Small intestine (tissue), 16 donors: ENCODE measurements at places on chromosomes 3 and 15. TPM values are rescaled to one million over a fixed set of nuclear protein-coding genes. Genes with fewer than 3 reads are reported as not detected.

- no peak overlapping the region for H3K4me3 ChIP-seq
- DNase-seq, result no peak
- H3K27me3 ChIP-seq, result no peaks in the 10 kb centered on the region
Measured at GRCh38 chr3:69452295-69452694, 66.4 kb upstream of the FRMD4B start.

DNA sequence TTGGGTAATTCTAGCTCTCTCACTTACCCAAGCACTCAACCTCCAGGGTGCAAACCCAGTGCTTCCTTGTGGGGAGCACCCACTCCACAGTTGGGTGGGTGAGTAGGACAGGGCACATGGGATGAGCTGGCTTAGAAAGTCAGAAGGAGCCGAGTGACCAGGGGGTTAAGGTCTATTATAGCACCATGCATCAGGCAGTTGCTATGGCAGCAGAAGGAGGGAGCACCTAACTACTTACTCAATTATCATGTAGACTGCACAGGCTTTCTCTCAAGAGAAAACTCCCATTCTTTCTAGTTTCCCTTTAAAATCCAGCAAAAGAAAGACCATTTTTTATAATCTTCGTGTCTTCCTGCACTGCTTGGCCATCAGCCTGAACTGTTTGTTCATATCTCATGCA is 163.0 kb downstream of the OCA2 start:
- no peaks in the 10 kb centered on the region for H3K4me1 ChIP-seq
- H3K4me3 ChIP-seq, result no peak overlapping the region
- H3K27me3 ChIP-seq, result no peaks in the 10 kb centered on the region
- no peak overlapping the region for H3K27ac ChIP-seq
- no peak for DNase-seq

CFAP91 gene
- polyA plus RNA-seq, result not detected

- H3K27ac ChIP-seq, result no peak overlapping the region
- DNase-seq, result no peak
Measured at GRCh38 chr15:45855907-45856579, 221.2 kb downstream of the SQOR start.

DNA sequence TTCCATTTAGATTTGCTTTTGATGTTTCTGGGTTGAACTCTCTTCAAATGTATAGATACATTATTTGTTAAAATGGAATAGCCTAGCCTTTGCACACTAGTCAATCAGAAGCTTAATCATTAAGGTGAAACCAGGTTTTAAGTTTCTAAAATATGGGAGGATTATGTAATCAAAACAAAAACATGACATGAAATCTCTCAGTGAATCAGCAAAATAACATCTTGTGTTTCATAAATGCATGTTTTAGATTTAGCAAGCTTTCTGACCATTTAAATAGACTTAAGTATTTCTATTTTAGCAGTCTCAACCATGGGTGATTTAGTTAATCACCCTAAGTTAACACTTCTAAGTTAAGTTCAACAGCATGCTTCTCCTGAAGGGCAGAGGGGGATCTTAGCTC is 11.3 kb downstream of the GTF2E1 start:
- DNase-seq, result no peak
- H3K36me3 ChIP-seq, result peaks cover 2% of the 10 kb centered on the region
- H3K27me3 ChIP-seq, result no peaks in the 10 kb centered on the region
- no peak overlapping the region for H3K27ac ChIP-seq
- H3K4me3 ChIP-seq, result no peak overlapping the region

- peaks cover 1% of the 10 kb centered on the region for H3K27me3 ChIP-seq
- H3K27ac ChIP-seq, result no peak overlapping the region
- H3K36me3 ChIP-seq, result no peaks in the 10 kb centered on the region
- H3K4me1 ChIP-seq, result no peaks in the 10 kb centered on the region
- no peak overlapping the region for H3K4me3 ChIP-seq
Measured at GRCh38 chr15:46848704-46849103, 868.6 kb upstream of the SEMA6D start.
